RCC 7860 (cell line): ENCODE measurements at places on chromosomes 3 and 15.

GRCh38 chr3:131048030-131048429 is 21.4 kb downstream of the NEK11 start:
- no peak for DNase-seq

GRCh38 chr15:47673232-47673761 is 44.0 kb upstream of the SEMA6D start:
- no peak for DNase-seq

DNA sequence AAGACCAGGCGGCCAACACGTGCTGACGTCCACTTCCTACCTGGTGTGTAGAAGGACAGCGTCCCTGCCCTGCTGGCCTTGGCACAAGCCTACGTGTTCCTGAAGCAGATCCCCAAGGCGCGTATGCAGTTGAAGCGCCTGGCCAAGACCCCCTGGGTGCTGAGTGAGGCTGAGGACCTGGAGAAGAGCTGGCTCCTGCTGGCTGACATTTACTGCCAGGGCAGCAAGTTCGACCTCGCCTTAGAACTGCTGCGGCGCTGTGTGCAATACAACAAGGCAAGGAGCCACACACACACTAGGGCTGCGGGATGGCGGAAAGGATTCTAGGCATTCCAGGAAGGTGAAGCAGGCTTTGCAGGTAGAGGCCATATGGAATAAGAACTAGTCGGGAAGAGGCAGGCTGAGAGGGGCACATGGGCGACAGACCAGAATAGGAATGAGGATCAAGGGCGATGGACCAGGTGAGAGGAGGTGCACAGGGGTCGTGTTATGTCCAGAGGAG is 15.9 kb downstream of the CSRNP1 start:
- DNase-seq, result no peak

DNA sequence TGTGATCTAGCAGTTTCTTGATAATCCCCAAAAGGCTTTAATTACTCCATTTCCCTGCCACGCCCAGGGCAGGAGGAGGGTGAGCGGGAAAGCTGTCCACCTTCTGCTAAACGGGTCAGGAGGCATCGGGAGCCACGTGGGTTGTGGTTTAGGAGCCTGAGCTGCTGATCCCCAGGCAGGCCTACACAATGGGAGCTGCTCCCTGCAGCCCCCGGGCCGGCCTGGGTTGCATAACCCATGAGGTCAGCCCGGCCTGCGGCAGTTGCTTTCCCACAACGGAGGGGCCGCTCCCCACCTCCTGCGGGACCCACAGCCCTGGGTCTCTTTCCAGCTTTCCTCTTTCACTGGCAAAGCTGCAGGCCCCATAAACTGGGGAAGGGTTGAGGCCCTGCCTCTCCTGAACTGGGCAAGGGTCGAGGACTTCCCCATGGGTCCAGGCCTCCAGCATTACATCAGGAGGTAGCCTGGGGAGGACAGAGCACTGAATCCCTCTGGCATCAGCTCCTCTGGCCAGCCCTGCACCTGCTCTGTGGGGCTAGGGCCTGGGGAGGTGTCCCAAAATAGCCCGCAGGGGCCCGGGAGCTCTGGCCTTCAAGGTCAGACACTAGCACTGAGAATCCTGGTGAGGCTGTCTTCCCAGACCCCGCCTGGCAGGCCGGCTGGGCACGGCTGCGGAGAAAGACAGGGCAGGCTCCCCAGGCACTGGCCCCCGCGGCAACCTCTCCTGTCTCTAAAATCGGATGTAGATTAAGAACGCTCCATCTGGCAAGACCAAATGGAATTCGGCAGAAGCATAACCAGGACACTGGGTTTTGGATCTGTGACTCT is 47.3 kb downstream of the ZDHHC19 start:
- no peak for DNase-seq

DNA sequence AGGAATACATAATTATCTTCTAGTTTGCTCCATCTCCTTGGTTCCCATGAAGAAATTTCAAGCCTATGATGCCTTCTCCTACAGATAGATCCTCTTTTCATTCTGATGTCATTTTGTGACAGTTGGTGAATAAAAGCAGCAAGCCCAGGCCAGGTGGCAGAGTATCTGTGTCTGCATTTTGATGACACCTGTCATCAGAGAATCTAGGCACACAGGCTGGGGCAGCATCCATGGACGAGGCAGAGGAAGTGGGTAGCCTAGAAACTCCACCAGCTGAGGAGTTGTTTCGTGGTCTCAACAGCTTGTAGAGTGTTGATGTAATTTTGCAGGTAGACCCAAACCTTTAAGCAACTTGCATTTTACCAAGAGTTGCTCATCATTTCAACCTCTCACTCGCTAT is 269.8 kb downstream of the FEZF2 start:
- DNase-seq, result no peak

DNA sequence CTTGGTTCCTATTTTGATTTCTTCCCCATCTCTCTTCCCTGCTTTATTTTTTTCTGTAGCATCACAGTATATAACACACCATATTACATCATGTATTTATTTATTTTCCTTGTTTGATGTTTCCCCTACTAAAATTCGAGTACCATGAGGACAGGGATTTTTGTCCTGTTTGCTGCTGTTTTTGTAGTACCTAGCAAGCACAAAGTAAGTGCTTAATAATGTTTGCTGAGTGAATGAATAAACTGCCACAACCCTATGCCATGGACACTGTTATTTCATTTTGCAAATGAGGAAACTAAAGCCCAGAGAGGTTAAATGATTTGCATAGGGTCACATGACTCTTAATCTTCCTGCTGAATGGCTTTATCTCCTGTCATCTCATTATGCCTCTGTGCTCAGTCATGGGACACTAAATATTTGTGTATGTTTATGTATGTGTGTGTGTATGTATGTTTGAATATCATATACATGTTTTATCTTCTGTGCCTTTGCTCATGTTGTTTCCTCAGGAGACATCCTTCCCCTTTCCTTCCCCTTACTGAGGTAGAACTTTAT is 26.1 kb upstream of the MGA start:
- DNase-seq, result no peak

GRCh38 chr3:174483254-174483653 is 375.9 kb upstream of the NAALADL2 start:
- no peak for DNase-seq

GRCh38 chr3:141851411-141851810 is 25.0 kb upstream of the ATP1B3 start:
- no peak for DNase-seq

GRCh38 chr15:88465633-88466224 is 1.5 kb downstream of the MRPL46 start:
- DNase-seq, result peak; percentile 12

DNA sequence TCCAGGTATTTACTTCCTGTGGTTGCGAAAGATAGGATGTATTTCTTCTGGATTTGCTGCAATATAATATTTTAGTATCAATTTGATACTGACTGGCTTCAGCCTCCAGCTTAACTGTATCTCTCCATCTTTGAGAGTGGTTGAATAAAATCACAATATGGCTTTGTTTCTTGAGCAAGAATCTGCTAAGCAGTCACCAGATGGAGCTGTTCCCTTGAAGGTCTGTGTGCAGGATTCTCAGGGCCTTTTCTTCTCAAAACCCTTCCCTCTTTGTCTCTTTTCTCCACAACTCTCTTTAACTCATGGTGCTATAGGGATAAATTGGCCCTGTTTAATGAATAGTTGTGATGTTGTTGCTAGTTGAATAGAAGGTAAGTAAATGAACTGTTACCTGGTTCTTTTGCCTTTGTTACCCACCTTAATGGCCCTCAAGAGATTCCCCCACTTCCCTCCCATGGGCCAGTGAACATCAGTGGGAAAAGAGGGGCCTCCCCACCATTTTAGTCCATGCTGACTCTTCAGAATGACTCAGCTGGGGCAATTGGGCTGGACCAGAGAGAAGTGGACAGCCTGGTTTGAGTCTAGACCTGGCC is 34.8 kb upstream of the RAB6B start:
- peak; percentile 51 for DNase-seq

DNA sequence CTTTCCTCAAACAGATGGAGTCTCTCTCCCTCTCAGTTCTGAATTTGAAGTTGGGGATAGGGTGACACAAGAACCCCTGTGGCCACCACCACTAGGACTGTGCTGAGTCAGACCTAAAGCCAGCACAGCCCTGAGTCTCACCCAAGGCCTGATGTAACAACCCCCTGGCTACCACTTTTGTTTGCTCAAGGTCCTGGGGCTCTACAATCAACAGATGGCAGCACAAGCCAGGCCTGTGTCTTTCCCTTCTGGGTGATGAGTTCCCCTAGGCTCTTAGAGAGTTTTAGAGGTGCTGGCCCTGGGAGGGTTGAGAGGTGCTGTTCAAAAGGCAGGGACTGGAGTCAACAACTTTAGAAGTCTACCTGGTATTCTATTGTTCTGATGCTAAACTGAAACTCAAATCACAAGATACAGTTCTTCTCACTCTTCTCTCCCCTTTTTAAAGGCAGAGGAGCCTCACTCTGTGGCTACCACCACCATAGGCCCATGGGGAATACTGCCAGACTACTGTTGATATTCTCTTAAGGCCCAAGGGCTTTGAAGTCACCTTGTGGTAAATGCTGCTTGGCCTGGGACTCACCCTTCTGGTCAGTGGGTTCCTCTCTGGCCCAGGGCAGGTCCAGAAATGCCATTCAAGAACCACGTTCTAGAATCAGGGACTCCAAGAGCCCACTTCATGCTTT is 6.5 kb downstream of the OR5K4 start:
- DNase-seq, result no peak

- no peak for DNase-seq
Measured at GRCh38 chr3:41975416-41976103, 13.7 kb upstream of the ULK4 start.

DNA sequence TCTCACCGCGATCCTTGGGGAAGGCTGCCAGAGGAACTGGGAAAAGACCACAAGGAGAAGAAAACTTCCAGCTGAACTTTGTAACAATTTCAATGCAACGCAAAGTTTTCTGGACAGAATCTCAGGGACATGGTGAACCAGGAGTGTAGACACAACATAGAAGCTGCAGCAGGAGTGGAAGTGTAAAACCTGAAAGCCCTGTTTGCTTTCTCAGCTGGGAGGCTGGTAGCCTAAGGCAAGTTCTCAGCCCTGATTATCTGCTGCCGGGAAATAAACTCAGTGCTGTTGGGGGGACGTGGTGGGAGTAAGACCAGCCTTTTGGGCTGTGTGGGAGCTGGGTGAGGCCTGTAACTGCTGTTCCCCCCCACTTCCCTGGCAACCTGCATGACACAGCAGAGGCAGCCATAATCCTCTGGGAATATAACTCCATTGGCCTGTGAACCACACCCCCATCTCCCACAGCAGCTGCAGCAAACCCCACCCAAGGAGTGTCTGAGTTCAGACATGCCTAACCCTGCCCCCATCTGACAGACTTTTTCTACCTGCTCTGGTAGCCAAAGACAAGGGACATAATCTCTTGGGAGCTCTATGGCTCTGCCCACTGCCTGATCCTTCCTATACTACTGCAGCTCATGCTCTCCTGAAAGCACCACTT is 106.7 kb downstream of the ZNF621 start:
- DNase-seq, result no peak

- peak; percentile 39 for DNase-seq
Measured at GRCh38 chr3:100254168-100254777, 6.5 kb upstream of the TBC1D23 start.

GRCh38 chr15:50778086-50778485 is 12.6 kb upstream of the SPPL2A start:
- no peak for DNase-seq

DNA sequence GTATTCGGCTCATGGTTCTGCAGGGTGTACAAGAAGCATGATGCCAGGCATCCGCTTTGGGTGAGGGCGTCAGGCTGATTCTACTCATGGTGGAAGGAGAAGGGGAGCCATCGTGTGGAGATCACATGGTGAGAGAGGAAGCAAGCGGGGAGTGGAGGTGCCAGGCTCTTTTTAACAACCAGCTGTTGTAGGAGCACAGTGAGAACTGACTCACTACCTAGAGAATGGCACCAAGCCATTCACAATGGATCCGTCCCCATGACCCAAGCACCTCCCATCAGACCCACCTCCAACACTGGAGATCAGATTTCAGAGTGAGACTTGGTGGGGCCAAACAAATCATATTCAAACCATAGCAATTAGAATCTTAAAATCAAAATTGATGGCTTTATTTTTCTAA is 259.8 kb upstream of the CTDSPL start:
- DNase-seq, result no peak

DNA sequence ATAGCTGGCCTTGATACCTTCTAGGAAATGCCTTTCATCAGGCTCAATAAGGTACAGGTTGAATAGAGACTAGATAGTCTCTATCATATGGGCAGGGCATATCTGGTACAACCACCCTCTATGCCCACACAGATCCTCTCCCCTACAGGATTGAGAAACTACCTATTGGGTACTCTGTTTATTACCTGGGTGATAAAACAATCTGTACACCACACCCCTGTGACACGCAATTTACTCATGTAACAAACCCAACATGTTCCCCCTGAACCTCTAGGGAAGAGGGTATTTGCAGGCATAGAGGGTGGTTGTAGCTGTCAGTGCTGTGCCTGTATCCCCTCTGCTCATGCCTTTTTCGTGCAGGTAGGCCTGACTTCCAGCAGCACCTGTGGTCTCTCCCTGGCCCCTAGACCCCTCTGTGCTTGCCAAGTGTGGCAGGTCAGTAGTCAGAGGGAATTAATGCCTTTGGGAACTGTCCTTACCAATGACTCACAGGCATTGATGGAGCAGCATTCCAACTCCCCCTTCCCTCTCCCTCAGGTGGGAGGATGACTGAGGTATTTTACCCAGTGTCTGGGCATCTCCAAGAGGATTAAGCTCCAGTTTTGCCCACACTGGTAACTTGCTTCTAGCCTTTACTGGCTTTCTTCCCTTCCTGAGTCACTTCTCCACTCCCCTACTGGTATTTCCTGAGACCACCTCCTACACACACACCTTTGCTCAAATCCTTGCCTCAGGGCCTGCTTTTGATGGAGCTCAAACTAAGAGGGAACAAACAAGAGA is 18.3 kb downstream of the CLSTN2 start:
- DNase-seq, result no peak

DNA sequence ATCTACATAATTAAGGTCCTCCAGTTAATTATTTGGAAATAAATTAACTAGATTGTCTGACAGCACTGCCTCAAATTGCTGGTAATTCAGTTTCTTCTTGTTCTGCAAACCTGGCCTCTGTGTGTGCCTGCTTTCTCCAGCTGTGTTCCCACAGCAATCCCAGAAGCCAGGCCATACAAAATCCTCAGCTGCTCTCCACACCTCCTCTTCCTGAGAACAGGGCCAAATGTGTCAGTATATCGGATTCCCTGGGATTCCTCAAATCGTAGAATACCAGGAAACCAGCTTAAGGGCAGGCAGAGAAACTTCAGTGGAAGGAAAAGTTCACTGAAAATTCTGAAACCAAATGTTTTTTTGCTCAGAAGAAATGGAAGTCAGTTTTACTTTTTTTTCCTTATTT is 261.4 kb downstream of the ZMAT3 start:
- no peak for DNase-seq

GRCh38 chr3:65831733-65832425 is 206.8 kb downstream of the MAGI1 start:
- DNase-seq, result peak; percentile 41

- no peak for DNase-seq
Measured at GRCh38 chr3:118480101-118480860, 554.4 kb downstream of the IGSF11 start.
